ENCODE measurements at places on chromosomes 5 and 9. TPM values are rescaled to one million over a fixed set of nuclear protein-coding genes. Genes with fewer than 3 reads are reported as not detected.

Gene LHFPL2
- 69.5 TPM for total RNA-seq

Gene C9orf153
- total RNA-seq, result not detected

Gene NPR2
- 8.3 TPM for total RNA-seq

Gene KCNMB1
- total RNA-seq, result 1.1 TPM

Gene PLAC8L1
- total RNA-seq, result not detected

Gene FST
- 1.7 TPM for total RNA-seq

Gene RNF145
- 267 TPM for total RNA-seq

Gene ADAMTSL1
- total RNA-seq, result 0.44 TPM

Gene SPINK1
- 10.0 TPM for total RNA-seq

Gene CAMLG
- total RNA-seq, result 13.6 TPM

Gene TMC1
- not detected for total RNA-seq

Gene SOX30
- total RNA-seq, result not detected

Gene FOXD4L6
- not detected for total RNA-seq

Gene SPZ1
- total RNA-seq, result not detected

Gene GPR151
- total RNA-seq, result not detected

Gene ITGA2
- 19.3 TPM for total RNA-seq

DNA sequence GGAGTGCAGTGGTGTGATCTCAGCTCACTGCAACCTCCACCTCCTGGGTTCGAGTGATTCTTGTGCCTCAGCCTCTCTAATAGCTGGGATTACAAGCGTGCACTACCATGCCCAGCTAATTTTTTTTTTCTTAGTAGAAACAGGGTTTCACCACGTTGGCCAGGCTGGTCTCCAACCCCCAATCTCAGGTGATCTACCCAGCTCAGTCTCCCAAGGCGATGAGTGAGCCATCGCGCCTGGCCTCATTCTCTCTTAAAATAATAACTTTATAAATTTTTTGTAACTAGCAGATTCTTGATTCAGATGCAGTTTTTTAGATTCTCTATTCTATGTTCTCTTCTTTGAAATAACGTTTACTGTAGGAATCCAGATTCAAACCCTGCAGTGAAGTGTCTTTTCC is 127.1 kb downstream of the GDNF start:
- DNase-seq, result no peak
- H3K27ac ChIP-seq, result no peak overlapping the region
- no peaks in the 10 kb centered on the region for H3K36me3 ChIP-seq
- no peaks in the 10 kb centered on the region for H3K27me3 ChIP-seq
- H3K4me3 ChIP-seq, result no peak overlapping the region

DNA sequence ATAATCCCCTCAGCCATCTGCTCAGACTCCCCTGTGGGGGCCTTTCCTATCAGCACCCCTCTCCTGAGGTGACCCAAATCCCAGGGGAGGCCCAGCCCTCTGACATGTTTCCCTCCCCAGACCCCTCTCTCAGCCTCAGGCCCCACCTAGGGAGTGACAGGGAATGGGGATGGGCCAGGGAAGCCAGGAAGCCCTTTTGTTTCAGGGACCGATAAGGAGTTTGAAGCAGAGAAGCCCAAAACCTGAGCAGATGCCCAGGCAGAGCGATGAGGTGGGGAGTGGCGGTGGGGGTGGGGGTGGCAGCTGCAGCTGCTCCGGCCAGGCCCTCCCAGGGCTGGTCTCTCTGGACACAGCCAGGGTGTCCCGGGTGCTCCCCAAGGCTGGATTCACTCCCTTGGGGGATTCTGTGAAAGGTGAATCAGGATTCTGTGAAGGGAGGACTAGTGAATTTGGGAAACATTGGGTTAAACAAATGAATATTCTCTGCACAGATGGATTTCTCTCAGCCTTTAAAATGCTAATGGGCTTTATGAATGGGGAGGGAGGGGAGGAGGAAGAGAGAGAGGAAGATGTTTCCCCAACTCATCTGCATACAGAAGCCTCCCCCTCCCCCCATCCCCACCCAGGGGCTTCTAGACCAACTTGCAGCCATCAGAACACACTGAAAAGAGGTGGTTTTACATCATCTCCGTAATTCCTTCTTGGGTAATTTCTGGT is 17.4 kb downstream of the AKNA start:
- H3K36me3 ChIP-seq, result peaks cover 7% of the 10 kb centered on the region
- H3K27me3 ChIP-seq, result no peaks in the 10 kb centered on the region
- DNase-seq, result no peak
- H3K4me1 ChIP-seq, result peaks cover 57% of the 10 kb centered on the region

- no peaks in the 10 kb centered on the region for H3K4me1 ChIP-seq
- DNase-seq, result no peak
- H3K27me3 ChIP-seq, result no peaks in the 10 kb centered on the region
- H3K4me3 ChIP-seq, result no peak overlapping the region
- H3K27ac ChIP-seq, result no peak overlapping the region
Measured at GRCh38 chr5:87526131-87526530, 113.4 kb upstream of the CCNH start.

DNA sequence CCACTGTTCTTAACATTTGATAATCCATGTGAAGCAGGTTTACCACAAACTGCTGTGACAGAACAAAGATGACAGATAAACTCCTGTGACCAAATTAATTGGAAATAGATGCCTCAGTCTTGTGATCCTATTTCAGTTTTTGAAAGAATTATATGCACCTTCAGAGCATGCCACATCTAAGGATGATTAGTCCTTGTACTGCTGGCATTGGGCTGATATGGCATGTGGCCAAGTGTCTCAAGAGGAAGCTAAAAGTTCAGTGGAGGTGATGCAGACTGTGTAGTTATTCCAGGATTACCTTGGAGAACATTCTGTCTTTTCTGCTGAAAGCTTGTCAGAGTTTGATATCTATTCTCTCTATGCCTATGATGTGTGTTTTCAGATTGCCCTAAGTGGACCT is 314.4 kb upstream of the EFNA5 start:
- H3K27ac ChIP-seq, result no peak overlapping the region
- H3K4me3 ChIP-seq, result no peak overlapping the region
- H3K36me3 ChIP-seq, result no peaks in the 10 kb centered on the region
- DNase-seq, result peak; percentile 26
- H3K27me3 ChIP-seq, result no peaks in the 10 kb centered on the region

DNA sequence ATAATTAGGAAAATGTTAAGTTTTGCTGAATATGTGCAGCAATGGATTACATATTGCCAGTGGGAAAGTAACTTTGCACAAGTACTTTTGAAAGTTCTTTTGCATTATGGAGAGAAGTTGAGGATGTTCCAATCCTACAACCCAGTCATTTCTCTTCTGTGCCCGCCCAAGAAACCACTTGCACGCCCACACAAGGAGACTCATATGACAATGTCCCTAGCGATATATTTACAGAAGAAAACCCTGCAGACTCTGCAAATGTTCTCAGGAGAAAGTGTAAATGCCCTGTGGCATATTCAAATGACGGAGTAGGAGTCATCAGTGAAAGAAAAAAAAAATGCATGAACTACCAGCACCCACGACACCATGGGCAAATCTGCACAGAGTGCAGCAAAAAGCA is 356.5 kb downstream of the CTNND2 start:
- no peaks in the 10 kb centered on the region for H3K4me1 ChIP-seq
- H3K27ac ChIP-seq, result no peak overlapping the region
- no peak overlapping the region for H3K4me3 ChIP-seq

GRCh38 chr9:115183436-115183835 is 65.5 kb upstream of the TNC start:
- no peak overlapping the region for H3K27ac ChIP-seq
- no peaks in the 10 kb centered on the region for H3K4me1 ChIP-seq
- no peak overlapping the region for H3K4me3 ChIP-seq

GRCh38 chr5:40033411-40033810 is 608.6 kb upstream of the DAB2 start:
- no peak overlapping the region for H3K4me3 ChIP-seq
- H3K4me1 ChIP-seq, result no peaks in the 10 kb centered on the region
- no peaks in the 10 kb centered on the region for H3K36me3 ChIP-seq
- no peaks in the 10 kb centered on the region for H3K27me3 ChIP-seq
- no peak for DNase-seq

GRCh38 chr9:117952581-117952980 is 248.4 kb downstream of the TLR4 start:
- no peak overlapping the region for H3K27ac ChIP-seq
- H3K4me3 ChIP-seq, result no peak overlapping the region
- DNase-seq, result no peak
- no peaks in the 10 kb centered on the region for H3K36me3 ChIP-seq

DNA sequence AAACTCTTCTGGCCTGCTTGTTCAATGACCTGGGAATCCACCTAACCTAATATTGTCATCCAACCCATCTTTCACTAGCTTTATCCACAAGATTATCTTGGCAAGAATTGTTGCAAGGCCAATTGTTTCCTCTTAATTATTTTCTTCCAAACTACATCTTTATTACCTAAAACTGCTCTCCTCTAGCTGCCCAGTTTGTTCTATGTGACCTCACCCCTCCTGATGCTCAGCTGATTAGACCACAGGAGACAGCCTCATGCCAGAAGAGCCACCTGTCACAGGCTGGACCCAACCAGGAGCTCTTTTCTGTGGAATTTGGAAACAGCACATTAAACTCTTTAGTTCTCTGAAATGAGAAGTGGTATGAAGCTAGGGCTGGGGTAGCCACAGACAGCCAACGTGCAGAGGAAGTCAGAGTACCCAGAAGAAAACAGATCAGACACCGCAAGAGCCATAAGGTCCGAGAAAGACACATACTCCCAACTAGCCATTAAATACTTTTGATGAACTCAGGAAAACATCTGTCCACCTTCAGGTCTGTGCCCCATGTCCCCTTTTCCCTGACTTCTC is 12.0 kb downstream of the SAXO1 start:
- no peaks in the 10 kb centered on the region for H3K27me3 ChIP-seq
- no peaks in the 10 kb centered on the region for H3K4me1 ChIP-seq
- H3K4me3 ChIP-seq, result no peak overlapping the region
- H3K27ac ChIP-seq, result no peak overlapping the region
- no peaks in the 10 kb centered on the region for H3K36me3 ChIP-seq
- no peak for DNase-seq

GRCh38 chr5:72107131-72107900 is at the start of gene MAP1B:
TSS of gene MAP1B (plus strand) at chr5:72107475. CDS start at chr5:72107532, 57 bp downstream.
- peak within 1 kb of the TSS; percentile 75 for H3K27ac ChIP-seq

- no peaks in the 10 kb centered on the region for H3K36me3 ChIP-seq
- H3K27me3 ChIP-seq, result no peaks in the 10 kb centered on the region
- no peak overlapping the region for H3K27ac ChIP-seq
- no peak overlapping the region for H3K4me3 ChIP-seq
Measured at GRCh38 chr9:78369639-78370219, 72.8 kb downstream of the PSAT1 start.

DNA sequence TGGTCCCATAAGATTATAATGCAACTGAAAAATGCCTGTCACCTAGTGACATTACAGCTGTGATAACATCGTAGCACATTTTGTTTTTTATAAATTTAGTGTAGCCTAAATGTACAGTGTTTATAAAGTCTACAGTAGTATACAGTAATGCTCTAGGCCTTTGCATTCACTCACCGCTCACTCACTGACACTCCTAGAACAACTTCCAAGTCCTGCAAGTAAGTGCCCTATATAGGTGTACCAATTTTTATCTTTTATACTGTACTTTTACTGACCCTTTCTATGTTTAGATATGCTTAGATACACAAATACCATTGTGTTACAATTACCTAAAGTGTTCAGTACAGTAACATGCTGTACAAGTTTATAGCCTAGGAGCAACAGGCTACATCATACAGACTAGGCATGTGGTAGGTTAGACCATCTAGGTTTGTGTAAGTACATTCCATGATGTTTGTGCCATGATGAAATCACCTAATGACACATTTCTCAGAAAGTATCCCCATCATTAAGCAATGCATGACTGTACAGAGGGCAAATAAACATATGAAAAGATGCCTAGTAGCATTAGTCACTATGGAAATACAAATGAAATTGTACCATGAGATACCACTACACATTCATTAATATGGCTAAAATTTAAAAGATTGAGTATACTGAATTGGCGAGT is 127.6 kb downstream of the TRPM6 start:
- no peak for DNase-seq
- no peaks in the 10 kb centered on the region for H3K4me1 ChIP-seq
- H3K4me3 ChIP-seq, result no peak overlapping the region
- no peaks in the 10 kb centered on the region for H3K27me3 ChIP-seq

GRCh38 chr5:131773805-131774204 is 23.0 kb downstream of the FNIP1 start:
- H3K4me3 ChIP-seq, result no peak overlapping the region
- H3K27me3 ChIP-seq, result no peaks in the 10 kb centered on the region
- peaks cover 60% of the 10 kb centered on the region for H3K4me1 ChIP-seq
- H3K27ac ChIP-seq, result no peak overlapping the region

GRCh38 chr9:121735065-121735792 is 83.8 kb downstream of the DAB2IP start:
- no peaks in the 10 kb centered on the region for H3K36me3 ChIP-seq
- H3K4me1 ChIP-seq, result peaks cover 79% of the 10 kb centered on the region
- peak overlapping the region; percentile 94 for H3K27ac ChIP-seq
- H3K27me3 ChIP-seq, result no peaks in the 10 kb centered on the region
- DNase-seq, result no peak

- no peaks in the 10 kb centered on the region for H3K4me1 ChIP-seq
- no peak for DNase-seq
- no peak overlapping the region for H3K4me3 ChIP-seq
- no peaks in the 10 kb centered on the region for H3K27me3 ChIP-seq
- no peak overlapping the region for H3K27ac ChIP-seq
- no peaks in the 10 kb centered on the region for H3K36me3 ChIP-seq
Measured at GRCh38 chr9:99677281-99677680, 144.4 kb upstream of the NR4A3 start.

- H3K36me3 ChIP-seq, result no peaks in the 10 kb centered on the region
- H3K27me3 ChIP-seq, result no peaks in the 10 kb centered on the region
- peak overlapping the region; percentile 16 for H3K27ac ChIP-seq
Measured at GRCh38 chr5:127875235-127876021, 172.2 kb downstream of the CCDC192 start.

DNA sequence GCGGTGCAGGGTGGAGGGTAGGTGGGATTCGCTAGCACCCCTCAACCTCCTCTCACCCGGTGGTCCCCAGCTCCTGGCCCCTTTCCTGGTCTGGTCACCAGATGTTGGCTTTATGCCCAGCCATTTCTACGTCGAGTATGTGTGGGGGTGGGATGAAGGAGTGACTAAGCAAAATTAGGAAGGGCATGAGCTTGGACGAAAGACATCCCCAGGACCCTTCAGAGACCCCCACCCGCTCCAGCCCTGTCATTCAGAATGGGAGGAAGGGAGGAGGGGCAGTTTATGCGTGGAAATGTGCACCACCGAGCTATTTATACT is 742 bp downstream of the BHMT2 start:
- no peaks in the 10 kb centered on the region for H3K4me1 ChIP-seq
- no peak overlapping the region for H3K27ac ChIP-seq
- H3K36me3 ChIP-seq, result no peaks in the 10 kb centered on the region
- peaks cover 5% of the 10 kb centered on the region for H3K27me3 ChIP-seq
- no peak for DNase-seq
- H3K4me3 ChIP-seq, result peak overlapping the region; percentile 35

- peaks cover 20% of the 10 kb centered on the region for H3K36me3 ChIP-seq
- H3K4me3 ChIP-seq, result no peak overlapping the region
- DNase-seq, result peak; percentile 49
- no peak overlapping the region for H3K27ac ChIP-seq
- H3K4me1 ChIP-seq, result peaks cover 40% of the 10 kb centered on the region
- H3K27me3 ChIP-seq, result no peaks in the 10 kb centered on the region
Measured at GRCh38 chr9:136111910-136112309, 6.8 kb downstream of the TMEM250 start.

Data from upper lobe of left lung (tissue), 6 donors.